Osteocyte (in vitro differentiated cells): ENCODE measurements at places on chromosomes 4 and X. TPM values are rescaled to one million over a fixed set of nuclear protein-coding genes. Genes with fewer than 3 reads are reported as not detected.

The FAM47E gene
- 0.55 and 0.70 TPM in 2 replicates for total RNA-seq

DNA sequence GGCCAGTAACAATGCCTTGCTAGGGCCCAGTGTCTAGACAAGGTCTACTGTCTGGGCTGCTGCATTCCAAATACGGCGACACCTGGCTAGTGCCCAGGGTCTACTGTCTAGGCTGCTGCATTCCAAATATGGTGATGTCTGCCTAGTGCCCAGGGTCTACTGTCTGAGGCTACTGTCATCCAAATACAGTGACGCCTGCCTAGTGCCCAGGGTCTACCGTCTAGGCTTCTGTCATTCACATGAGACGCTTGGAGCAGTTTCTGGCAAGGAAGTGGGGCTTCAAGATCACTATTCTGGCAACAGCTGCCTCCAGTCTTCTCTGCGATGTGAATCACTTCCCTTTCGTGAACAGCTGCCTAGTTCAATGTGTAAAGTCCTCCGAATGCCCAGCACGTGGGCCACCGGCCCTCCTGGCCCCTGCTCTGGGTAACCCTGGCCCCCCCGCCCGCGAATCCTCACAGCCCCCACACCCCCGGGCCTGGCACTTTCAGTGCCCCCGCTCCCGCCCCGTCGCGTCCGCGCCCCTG is 12.7 kb downstream of the ACOX3 start:
- peaks cover 18% of the 10 kb centered on the region for H3K4me1 ChIP-seq
- peak overlapping the region; percentile 96 for H3K4me3 ChIP-seq
- H3K36me3 ChIP-seq, result peaks cover 4% of the 10 kb centered on the region
- DNase-seq, result no peak
- peak overlapping the region; percentile 88 for H3K27ac ChIP-seq
- H3K27me3 ChIP-seq, result no peaks in the 10 kb centered on the region

GRCh38 chrX:17697191-17697590 is 40.1 kb upstream of the SCML1 start:
- no peak for DNase-seq
- H3K27me3 ChIP-seq, result no peaks in the 10 kb centered on the region
- H3K27ac ChIP-seq, result no peak overlapping the region
- H3K4me1 ChIP-seq, result no peaks in the 10 kb centered on the region
- no peak overlapping the region for H3K4me3 ChIP-seq
- H3K36me3 ChIP-seq, result no peaks in the 10 kb centered on the region

- no peak for DNase-seq
- H3K27ac ChIP-seq, result no peak overlapping the region
- no peak overlapping the region for H3K4me3 ChIP-seq
- H3K27me3 ChIP-seq, result peaks cover 22% of the 10 kb centered on the region
Observed at GRCh38 chr4:112952313-112952700, 97.1 kb upstream of the ANK2 start.

The SSX2 gene
- not detected in 2 replicates for total RNA-seq

The CAPN6 gene
- total RNA-seq, result not detected in 2 replicates

DNA sequence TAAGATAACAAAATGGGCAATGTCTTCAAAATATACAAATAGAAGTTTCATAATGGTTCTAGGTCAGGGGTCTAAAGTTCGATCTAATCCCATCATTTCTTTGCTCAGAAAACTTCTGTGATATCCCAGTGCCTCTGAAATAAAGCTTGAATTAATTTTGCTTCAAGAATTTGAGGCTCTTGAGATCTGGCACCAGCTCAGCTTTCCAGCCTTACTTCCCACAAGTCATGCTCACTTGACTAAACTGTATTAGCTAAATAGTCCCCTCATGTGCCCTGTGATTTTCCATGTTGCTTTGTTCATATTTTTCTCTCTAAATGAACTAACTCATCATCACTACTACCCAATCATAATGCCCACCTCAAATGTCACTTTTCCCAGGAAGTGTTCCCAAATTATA is 50.8 kb upstream of the MBNL3 start:
- H3K27ac ChIP-seq, result no peak overlapping the region
- H3K27me3 ChIP-seq, result peaks cover 3% of the 10 kb centered on the region
- no peak for DNase-seq
- H3K36me3 ChIP-seq, result no peaks in the 10 kb centered on the region

DNA sequence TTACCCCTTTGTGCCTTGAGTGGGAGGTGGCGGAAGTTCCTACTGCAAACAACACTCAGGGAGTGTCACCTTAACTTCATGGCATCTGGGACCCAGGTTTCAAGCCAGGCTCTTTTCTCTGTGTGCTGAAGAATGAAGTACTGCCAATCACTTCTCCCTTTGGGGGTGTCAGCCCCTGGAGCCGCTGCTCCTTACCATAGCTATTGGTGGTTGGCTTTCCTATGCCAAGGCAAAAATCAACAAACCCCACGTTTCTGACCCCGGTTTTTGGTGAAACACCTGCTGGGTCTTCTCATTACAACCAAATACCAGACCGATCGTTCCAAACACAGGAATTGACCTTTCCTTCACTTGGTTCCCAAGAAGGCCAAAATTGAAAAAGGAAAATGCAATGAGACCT is 19.7 kb upstream of the SLC2A9 start:
- DNase-seq, result no peak
- peaks cover 2% of the 10 kb centered on the region for H3K27me3 ChIP-seq
- H3K36me3 ChIP-seq, result no peaks in the 10 kb centered on the region
- no peak overlapping the region for H3K4me3 ChIP-seq

The GABRQ gene
- total RNA-seq, result not detected in 2 replicates
